ENCODE measurements at places on chromosomes 1 and 21.

DNA sequence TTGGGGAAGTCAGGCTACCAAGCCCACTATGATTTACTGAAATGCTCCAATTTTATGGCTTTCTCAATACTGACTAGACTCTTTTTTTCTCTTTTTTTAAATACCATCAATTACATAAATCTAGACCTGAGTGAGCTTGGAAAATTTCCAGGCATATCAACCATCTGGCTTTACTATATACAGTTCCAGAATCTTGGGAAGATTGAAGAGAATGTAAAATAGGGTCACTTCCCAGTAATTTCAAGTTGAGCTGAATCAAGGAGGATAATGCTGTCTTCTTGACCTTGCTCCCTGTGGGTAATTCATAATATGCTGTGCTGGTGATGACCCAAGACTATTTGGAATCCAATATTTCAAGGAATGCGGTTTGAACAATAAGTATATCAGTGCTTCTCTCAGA is 108.1 kb downstream of the MAP3K21 start:
- DNase-seq, result no peak

- no peak for DNase-seq
These were observed 672 bp downstream of the POMGNT1 start for GRCh38 chr1:46197560-46197963.

GRCh38 chr1:35454176-35454575 is 103.0 kb downstream of the KIAA0319L start:
- DNase-seq, result no peak

DNA sequence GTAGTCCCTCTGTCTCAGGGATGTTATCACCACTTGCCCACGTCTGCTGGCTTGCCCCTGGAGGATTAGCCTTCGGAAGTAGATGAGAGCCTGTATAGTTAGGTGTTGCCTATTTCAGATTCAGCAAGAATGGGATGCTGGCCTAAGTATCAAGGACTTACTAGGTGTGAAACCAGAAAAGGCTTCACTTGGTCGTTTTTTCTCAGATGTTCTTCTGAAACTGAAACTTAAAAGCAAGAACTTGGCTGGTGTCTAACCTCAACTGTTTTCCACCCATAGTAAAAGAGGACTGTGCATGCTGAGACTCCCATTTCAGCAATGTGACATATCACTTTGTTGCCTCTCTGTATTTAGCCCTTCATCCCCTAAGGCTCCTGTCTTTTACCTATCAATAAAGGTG is 67.0 kb upstream of the LRRC53 start:
- no peak for DNase-seq

DNA sequence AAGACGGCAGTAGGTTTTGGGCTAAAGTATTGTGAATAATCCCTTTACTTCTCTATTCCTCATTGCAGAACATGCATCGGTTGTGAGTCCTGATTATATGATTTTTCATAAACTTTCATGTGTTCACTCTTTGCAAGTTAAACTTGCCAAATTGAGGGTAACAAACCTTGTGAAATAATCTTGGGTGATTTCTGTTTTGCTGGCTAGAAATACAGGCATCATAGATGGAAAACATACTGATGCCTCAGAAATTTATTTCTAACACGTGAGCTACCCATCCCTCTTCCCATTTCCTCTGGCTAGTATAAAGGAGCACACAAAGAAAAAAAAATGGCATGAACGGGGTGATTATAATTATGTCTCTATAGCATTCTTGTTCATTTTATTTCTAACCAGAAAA is 39.6 kb downstream of the RGS5 start:
- DNase-seq, result no peak

- DNase-seq, result no peak
These were observed 3.6 kb upstream of the KIF17 start for GRCh38 chr1:20721117-20722061.

DNA sequence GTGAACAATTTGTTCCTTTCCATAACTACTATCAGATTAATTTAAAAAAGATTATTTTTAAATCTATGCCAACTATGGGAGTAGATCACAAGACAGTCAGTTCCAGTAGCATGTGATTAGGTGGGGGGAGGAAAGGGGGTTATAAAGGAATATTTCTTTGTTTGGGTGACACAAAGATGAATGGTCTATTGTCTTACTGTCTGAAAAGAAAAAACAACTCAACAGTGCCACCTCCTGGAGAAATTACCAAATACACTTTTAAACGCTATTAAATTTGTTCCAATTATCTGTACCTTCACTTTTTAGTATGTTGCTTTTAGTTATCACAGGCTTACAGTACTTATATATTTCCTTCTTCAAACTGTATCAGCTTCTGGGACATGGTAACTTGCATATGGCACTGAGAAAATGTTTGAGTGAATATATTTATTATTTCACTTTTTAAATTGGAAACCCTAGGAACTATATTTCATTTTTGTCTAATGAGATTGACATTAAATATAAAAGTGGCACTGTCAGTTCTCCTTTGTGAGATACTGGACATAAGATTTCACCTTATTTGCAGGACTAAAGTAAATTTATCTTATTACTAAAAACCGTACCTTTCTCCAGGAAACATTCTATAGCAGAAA is 1.7 kb upstream of the SORT1 start:
- DNase-seq, result peak; percentile 85

DNA sequence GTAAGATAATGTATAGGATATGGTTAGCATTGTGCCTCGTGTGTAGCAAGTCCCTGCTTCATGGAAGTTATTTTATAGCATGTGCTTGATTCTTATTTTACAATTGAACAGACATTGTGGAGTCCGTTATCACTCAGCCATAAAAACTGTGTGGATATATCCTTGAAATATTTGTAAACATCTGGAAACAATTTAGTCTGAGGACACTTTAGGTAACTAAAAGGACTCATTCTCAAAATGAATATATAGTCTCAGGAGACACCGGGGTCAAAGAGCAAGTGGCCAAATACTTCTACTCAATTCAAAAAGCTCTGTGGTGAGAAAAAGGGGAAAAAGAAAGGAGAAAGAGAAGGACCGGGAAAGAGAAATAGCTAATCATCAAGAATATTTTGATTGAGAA is 23.7 kb downstream of the PRRX1 start:
- DNase-seq, result no peak

DNA sequence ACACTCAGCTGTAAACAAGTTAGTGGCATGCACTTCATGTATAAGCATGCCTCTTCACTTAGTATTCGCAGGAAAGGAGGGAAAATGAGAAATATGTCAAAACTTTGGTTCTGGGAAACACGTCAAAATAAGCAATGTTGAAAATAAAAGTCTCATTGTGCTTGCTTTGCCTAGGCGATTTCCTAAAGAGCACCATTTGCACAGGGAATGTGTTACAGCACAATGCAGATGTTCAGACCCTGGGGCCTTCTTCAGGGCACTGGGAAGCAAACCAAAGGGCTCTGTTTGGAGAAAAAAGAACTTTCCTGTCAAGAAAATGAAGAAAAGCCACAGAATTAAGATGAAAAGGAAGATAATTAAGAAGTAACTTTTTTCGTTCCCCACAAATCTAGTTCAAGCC is 98.6 kb upstream of the PLD5 start:
- DNase-seq, result no peak

DNA sequence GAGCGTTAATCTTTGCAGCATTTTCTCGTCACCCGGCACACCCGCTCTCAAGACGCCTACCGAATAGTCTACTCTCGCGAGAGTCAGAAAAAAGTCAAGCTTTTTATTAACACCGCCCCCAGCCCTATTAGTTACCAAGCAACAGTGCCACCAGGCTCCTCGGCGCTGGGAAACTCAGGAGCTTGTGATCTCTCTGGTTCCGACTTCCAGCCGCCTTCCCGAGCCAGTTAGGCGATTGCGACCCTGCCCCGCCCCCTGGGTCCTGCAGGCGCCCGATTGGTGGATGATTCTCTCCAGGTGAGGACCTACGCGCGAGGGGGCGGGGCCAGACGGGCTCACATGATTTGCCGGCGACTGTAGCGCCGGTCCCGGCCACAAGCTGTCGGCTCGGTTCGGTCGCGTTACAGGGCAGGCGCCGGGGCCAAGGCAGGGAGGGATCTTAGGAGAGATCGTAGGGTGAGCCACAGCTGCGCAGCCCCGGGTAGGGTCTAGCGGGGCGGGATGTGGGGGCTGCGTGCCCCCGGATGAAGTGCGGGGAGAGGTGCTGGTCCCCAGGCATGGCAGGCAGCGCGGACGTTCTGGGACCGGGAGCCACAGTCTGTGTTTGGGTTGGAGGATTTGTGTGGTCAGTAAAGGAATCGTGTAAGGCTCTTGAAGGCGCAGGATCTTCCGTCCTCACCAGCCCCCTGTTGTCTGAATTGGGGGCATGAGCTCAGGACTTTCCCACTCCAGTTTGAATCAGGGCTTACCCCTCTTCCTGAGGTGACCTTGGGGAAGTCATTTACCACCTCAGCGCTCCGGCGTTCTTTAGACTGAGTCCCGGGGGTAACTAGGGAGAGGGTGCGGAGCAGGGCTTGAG is at the start of gene PFKFB2:
Gene PFKFB2 (plus strand): TSS at position 365 of the 859 bp plus-strand sequence. CDS start 1,443 bp downstream, outside the sequence.
- DNase-seq, result peak; percentile 99

- no peak for DNase-seq
These were observed 47.4 kb downstream of the GFI1 start for GRCh38 chr1:92439291-92439690.

- DNase-seq, result no peak
These were observed 6.1 kb downstream of the AGTRAP start for GRCh38 chr1:11741919-11742558.

- no peak for DNase-seq
These were observed 28.7 kb downstream of the RUNX1 start for GRCh38 chr21:35020436-35020835.

- DNase-seq, result no peak
These were observed 2.2 kb downstream of the ESRRG start for GRCh38 chr1:216721062-216721461.

DNA sequence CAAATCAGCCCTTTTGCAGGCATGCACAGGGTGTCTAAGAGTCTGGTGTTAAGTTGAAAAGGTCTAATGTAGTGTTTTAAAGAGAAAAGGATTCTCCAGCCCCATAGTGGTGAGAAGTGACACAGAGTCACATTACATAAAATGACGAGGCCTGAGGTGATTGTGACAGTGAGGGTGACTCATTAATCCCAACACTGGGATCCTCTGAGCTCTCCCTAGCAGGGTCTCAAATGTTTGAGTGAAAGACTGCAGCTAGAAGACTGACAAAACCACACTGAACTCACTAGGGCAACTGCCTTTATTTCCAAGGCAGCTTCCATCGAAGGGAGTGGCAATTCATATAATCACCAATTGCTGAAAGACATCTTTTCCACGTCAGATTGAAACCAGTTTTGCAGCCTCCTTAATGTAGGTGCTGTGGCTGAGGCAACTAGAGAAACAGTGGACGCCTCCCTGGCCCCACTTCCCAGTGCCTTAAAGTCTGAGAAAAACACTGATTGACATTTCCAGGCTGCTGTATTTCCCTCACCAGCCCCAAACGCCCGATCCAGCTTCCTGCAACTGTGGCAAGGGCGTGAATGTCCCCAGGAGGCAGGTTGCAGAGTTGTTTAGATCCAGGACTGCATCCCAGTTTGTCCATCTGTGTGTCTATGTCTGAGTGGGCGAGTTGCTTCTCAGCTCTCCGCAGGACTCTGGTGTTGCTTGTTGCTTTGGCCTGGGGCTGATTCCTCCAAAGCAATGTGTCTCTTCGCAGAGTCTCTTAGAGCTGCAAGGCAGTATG is 81.4 kb downstream of the RUNX1 start:
- DNase-seq, result no peak

GRCh38 chr1:8023995-8024313 is 2.2 kb downstream of the ERRFI1 start:
- DNase-seq, result no peak

- DNase-seq, result no peak
These were observed 918.4 kb upstream of the ADAMTS5 start for GRCh38 chr21:27885296-27885711.

GRCh38 chr1:150577557-150578271 is 1.7 kb downstream of the MCL1 start:
- DNase-seq, result peak; percentile 38

- no peak for DNase-seq
These were observed 4.6 kb downstream of the TNFRSF1B start for GRCh38 chr1:12171206-12172041.

- DNase-seq, result no peak
These were observed 24.1 kb downstream of the UBR4 start for GRCh38 chr1:19186001-19186400.

- peak; percentile 83 for DNase-seq
These were observed 346.7 kb downstream of the SMYD3 start for GRCh38 chr1:246160374-246160773.

- DNase-seq, result no peak
These were observed 194.6 kb upstream of the LMO4 start for GRCh38 chr1:87134061-87134460.

DNA sequence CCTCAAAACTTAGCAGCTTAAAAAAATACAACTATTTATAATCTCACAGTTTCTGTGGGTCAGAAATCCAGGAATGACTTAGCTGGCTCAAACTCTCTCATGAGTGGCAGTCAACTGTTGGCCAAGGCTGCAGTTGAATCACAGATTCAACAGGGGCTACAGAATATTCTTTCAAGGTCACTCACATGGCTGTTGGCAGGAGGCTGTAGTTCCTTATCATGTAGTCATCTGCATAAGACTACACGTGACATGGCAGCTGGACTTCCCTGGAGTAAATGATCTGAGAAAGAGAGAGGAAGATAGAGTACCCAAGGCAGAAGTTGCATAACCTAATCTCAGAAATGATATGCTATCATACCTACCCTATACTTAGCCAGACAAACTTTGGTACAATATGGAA is 75.2 kb upstream of the TSPAN2 start:
- no peak for DNase-seq

- no peak for DNase-seq
These were observed 3.0 kb upstream of the BATF3 start for GRCh38 chr1:212702672-212703071.

DNA sequence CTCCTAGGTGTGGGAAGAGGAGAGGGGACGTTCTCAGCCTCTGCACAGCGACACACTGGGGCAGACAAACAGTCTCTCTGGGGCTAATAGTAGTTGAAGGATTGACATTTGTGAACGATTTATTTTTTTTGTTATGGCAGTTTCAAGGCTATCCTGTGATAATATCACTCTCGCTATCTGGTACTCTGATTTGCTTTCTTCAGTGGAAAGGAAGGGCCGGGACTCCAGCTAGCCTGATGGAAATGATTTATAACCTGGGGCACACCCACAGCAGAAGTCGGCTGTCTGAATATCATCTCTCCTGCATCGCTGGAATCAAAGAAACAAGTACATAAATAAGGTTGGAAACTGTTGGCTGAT is 122.7 kb downstream of the KCNN3 start:
- DNase-seq, result no peak

DNA sequence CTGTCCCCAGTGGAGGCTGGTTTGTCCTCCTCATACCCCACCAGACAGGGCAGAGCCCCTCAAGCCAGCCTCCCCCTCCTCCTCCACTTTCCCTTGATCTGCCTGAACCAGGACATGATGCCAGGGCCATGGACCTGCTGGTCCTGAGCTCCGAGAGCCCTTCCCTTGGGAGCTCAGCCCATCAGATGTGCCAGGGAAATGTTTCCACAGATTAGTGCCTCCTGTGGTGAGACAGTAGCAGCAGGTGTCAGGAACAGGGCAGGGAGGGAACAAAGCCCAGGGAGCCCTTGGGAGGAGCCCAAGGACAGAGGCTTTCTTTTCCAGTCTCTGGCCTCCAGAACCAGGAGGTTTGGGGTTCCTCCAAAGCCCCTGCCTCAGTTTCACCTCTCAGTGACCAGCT is 14.6 kb upstream of the SLC41A1 start:
- DNase-seq, result no peak

- DNase-seq, result no peak
These were observed 3.3 kb downstream of the NCMAP start for GRCh38 chr1:24558902-24559791.

- DNase-seq, result no peak
These were observed 22.4 kb upstream of the RBBP5 start for GRCh38 chr1:205144046-205144720.

- DNase-seq, result peak; percentile 96
These were observed 58.9 kb upstream of the NEK2 start for GRCh38 chr1:211734359-211734758.

- no peak for DNase-seq
These were observed 61.7 kb downstream of the FCRL5 start for GRCh38 chr1:157490467-157491165.

Measured in DMS79 treated with DMSO at 0.1 percent for 48 hours (cell line).